ENCODE measurements at places on chromosomes 2 and 18.

DNA sequence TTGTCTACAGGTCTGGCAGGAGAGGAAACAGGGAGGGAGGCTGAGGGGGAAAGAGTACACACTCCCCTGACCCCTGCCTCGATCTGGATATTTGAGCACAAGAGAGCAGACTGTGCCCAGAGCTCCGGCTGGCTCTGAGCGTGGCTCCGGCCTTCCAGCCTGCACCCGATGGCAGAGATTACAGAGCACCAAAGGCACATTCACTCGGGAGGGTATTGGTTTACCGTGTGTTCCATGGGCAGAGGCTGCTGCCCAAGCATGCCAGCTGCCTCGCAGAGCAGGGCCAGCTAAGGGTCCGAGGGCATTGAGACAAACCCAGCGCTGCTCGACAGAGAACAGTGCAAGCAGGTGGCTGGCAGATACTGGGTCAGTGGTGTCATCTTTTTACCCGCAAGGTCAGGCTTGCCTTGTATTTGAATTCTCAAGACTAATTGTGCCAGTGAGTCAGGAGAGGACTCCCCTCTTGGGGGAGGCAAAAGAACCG is 132.2 kb downstream of the TNS1 start:
- no peak for DNase-seq

GRCh38 chr2:220279840-220280239 is 652.4 kb downstream of the SLC4A3 start:
- DNase-seq: no peak

DNA sequence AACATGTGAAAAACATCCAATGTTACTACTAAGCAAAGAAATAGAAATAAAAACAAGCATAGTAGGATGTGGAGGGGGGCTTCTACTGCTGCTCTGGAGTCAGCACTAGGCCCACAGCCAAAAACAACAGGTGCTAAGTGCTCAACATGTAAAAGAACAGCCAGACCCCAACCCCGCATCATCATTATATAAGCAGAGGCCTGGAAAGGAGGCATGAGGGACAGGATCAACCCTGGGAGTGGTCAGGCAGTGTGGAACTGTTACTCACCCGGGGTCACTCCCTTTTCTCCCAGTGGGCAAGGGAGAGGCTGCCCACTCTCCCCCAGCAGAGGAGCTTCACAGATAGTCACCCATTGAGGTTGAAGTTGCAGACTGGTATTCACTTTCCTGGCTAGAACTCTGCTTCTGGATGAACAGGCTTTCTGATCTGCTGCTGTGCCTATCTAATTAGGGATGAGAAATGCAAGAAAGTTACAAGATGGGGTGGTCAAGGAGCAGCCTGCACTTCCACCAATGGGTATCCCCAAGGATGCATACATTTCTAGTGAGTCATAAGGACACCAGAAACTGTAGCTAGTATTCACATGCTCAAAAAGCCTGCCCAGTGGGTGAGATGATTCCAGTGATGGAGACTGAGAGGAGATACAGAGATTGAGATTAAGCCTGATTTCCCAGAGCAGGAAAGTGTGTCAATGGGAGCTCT is 480.1 kb upstream of the TCF4 start:
- DNase-seq: no peak

DNA sequence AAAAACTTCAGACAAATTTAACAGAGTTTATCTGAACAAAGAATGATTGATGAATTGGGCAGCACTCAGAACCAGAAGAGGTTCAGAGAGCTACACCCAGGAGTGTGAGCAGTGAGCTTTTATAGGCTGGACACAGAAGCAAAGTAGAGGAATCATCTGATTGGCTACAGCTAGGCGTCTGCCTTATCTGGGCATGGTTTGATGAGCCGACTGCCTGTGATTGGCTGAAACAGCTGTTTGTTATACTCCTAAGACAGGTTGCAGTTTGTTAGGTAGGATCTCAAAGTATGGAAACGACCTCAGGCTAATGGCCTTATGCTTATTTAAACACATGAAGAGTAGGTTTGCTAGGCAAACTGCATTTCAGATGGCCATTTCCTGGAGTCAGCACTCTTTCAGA is 188.9 kb downstream of the MYO1B start:
- DNase-seq: no peak

- no peak for DNase-seq
Observed at GRCh38 chr2:162308747-162309503, 9.6 kb downstream of the IFIH1 start.

GRCh38 chr18:35854095-35854494 is 118.4 kb upstream of the RMP24 start:
- DNase-seq: no peak

DNA sequence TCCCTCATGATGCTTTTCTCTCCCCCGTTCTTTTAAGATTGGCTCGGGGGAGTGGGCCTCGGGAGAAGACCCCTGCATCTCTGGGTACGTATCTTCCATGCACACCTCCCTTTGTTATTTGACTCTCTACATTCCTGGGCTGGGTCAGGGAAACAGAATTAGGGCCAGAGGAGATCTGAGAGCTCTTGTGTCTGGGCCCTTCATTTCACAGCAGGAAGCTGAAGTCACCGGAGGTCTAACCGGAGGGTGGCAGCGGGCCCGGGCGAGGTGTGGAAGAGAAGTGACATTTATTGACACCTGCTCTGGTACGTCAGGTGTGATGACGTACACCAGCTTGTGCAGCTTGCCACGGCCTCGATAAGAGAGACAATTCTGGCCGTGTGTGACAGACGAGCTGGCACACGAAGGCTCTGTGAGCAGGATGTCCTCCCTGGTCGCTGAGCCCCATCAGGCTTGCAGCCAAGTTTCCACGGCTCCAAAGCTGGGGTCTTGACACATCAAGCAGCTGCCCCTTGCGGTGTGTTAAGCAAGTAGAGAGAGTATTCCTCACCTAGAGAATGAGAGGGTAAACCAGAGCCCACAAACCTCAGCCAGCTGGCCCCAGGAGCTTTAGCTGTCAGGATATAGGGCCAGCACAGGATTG is 30.4 kb downstream of the TOGARAM2 start:
- peak; percentile 17 for DNase-seq

- DNase-seq: no peak
Observed at GRCh38 chr2:49577041-49577440, 422.7 kb upstream of the FSHR start.

DNA sequence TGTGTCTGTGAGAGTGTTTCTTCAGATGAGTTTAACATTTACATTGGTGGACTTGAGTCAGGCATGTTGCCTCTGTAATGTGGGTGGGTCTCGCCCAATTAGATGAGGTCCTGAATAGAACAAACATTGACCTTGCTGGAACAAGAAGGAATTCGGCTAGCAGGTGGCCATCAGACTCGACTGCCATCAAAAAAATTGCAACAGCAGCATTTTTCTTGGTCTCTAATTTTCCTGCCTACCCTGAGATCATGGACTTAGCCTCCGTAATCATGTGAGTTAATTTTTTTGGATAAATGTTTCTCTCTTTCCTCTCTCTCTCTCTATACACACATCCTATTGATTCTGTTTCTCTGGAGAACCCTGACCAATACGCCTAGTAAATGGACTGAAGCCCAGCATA is 83.8 kb upstream of the ST6GAL2 start:
- DNase-seq: no peak

DNA sequence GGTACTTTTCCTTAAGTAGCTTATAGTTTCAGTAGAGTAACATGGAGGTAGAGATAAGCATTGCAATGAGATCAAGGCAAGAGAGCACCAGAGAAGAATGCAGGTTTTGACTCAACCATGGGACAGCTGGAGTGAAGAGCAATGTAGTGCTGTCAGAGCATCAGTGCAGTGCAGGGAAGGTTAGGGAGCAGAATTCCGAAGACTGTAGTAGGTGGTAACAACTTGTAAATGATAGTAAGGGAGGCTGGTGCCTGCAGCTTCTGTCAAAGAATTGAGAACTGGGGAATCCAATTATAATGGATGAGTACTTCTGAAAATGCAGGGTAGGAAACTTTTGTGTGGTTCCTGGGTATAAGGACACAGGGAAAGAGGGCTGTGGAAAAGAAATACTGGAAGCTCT is 183.2 kb downstream of the KCNS3 start:
- no peak for DNase-seq

GRCh38 chr2:143026411-143027054 is 102.7 kb upstream of the ARHGAP15 start:
- DNase-seq: no peak

DNA sequence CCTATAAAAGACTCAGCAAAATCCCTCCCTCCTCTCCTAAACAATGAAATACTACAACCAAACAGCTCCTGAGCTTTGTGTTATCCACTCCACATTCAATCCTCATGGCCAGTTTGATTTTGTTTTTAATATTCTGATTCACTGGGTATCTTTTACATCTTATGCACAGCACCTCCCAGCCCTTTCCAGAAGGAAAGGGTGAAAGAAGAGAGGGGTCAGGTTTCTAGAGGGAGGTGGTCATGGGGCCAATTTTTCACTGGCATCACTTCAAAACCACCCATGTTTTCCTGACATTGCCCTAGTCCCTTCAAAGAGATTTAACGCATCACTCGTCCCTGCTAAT is 315.6 kb downstream of the LPIN1 start:
- no peak for DNase-seq

GRCh38 chr2:197890168-197890567 is 85.8 kb downstream of the PLCL1 start:
- no peak for DNase-seq

DNA sequence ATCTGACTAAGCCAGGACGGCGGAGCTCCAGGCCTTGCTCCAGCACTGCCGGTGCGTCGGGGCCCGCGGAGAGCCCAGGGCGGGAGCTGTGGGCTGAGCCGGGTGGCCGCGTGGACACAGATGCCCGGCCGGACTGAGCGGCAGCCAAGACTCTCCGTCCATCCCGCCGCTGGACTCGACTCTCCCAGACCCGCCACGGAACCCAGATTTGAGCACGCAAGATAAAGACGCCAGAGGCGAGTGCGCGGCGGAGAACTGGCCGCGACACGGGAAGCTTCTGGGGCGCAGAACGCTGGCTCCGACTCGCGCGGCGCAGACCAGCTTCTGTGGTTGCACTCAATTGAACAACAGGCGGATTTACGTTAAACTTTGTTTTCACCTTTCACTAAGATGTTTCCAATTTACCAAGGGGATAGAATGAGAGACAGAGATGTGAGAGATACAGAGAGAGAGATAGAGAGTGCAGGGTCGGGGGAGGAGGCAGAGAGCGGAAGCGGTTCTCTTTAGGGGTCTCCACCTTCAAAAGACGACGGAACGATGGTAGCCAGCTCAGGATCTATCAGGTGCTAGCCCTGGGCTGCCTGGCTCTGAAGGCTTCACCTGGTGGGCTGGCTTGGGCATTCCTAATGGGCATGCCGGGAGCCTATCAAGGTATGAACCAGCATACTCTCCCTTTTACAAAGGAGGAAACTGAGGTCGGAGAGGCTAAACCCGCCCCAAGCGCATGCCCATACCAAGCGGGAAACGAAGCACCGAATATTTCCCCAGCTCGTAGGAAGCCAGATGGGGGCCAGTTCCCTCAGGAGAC is 10.4 kb upstream of the EN1 start:
- DNase-seq: no peak

DNA sequence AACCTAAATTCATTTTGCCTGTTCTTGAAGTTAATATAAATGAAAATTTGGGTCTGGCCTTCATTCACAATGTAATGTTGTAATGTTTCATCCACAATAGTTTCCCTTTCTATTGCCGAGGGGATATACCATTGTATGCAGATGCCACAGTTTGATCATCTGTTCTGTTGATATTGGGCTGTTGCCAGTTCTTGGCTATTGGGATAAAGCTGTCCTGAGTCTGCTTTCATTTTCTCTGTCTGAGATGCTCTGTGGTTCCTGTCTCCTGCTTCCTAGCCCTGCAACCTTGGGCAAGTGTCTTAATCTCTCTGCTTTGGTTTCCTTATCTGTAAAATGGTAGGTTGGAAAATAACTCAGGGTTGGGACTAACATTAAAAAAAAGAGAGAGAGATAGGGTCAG is 25.2 kb downstream of the B3GNT2 start:
- no peak for DNase-seq

DNA sequence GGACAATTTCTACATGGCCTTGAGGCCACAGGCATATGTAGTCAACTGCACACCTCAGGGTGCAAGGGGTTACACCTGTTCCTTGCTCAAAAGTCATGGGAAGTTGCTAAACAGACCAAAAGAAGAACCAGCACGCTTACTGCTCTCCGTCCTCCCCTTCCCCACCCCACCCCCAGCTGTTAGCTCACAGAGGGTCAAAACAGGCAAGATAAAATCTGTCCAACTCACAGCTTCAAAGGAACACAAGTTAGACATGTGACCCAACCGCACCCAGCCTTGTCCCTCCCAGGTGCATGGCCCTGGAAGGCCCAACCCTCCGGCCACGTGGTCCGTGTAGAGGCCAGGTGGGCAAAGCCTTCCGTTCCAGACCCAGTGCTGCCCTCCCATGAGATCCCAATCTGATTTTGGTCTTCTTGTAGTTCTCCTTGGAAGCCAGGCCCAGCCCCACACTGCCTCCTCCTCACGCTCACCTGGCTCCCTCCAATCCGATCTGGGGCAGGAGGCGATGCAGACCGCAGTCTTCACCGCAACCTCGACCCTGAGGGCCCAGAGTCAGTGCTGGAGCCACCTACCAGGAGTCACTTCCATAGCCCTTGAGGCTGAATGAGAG is 14.5 kb upstream of the ASPRV1 start:
- DNase-seq: no peak

DNA sequence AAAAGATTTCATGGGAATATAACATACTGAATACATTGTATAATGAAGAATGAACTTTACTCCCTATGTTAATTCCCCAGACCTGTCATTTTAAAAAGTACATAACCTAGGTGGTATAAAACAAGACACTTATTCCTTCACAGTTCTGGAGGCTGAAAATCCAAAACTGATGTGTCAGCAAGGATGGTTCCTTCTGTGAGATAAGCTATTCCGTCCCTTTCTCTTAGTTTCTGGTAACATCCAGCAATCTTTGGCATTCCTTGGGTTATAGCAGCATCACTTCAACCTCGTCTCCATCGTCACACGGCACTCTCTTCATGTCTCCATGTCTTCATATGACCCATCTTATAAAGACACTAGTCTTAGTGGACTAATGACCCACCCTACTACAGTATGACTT is 93.9 kb downstream of the ASXL2 start:
- no peak for DNase-seq

DNA sequence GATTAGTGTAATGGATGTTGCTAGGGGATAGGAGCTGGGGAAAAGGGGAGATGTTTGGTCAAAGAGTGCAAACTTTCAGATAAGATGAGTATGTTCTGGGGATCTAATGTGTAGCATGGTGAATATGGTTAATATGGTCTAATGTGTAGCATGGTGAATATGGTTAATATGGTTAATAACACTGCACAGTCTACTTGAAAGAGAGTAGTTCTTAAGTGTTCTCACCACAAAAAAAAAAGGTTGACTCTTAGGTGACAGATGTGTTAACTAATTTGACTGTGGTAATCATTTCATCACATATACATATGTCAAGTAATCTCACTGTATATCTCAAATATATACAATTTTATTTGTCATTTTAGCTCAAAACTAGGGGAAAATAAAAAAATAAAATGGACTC is 121.3 kb upstream of the CD226 start:
- no peak for DNase-seq

DNA sequence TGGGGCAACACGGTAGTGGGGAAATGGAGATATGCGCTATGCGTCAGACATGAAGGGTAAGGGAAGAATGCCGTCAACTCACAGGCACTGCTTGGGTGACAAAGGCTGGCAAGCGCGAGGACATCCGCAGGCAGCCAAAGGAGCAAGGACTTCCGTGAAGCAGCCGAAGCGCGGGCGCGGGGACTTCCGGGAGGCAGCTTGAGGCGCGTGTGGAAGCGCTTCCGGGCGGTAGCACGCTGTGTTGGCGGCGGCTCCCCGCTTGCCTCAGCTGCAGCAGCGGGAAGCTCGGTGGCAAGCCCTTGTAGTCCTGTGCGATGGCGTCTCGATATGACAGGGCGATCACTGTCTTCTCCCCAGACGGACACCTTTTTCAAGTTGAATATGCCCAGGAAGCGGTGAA is at the start of gene PSMA8:
Gene PSMA8, plus strand, starts transcription at position 218 of the 400 bp plus-strand sequence. Its CDS starts 97 bp downstream, at position 315.
- no peak for DNase-seq

Measured in NCI-H2081 treated with DMSO at 0.1 percent for 48 hours (cell line).